Stimulated activated CD4-positive, alpha-beta T cell treated with anti-CD3 and anti-CD28 coated beads, TNF-alpha, amount 100 ng/mL, for 24 hours (primary cell): ENCODE measurements at places on chromosomes 3 and 15.

- no peak for DNase-seq
Observed at GRCh38 chr15:68821190-68821840, 620 bp upstream of the ANP32A start.

DNA sequence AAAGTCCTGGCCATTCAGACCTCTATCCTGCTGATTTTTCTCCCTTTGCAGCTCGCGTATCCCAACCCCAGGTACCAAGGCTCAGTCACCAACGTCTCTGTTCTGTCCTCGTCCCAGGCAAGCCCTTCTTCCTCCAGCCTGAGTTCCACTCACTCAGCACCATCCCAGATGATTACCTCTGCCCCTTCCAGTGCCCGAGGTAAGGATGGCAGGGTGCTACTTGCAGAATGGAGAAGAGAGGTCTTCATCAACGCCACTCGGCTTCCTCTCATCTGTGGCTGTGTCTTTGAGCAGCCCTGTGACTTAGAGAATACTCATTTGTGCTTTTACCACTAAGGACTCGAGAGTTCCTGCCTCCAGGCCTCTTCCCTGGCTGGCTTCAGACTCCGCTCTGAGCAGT is 22.6 kb upstream of the MANF start:
- no peak for DNase-seq

GRCh38 chr3:46087871-46088270 is 60.6 kb upstream of the XCR1 start:
- no peak for DNase-seq

GRCh38 chr15:71874245-71874644 is 63.9 kb downstream of the NR2E3 start:
- no peak for DNase-seq

GRCh38 chr15:71508081-71508682 is 302.2 kb upstream of the NR2E3 start:
- no peak for DNase-seq

- DNase-seq: no peak
Observed at GRCh38 chr3:4997946-4998345, 18.7 kb downstream of the BHLHE40 start.

DNA sequence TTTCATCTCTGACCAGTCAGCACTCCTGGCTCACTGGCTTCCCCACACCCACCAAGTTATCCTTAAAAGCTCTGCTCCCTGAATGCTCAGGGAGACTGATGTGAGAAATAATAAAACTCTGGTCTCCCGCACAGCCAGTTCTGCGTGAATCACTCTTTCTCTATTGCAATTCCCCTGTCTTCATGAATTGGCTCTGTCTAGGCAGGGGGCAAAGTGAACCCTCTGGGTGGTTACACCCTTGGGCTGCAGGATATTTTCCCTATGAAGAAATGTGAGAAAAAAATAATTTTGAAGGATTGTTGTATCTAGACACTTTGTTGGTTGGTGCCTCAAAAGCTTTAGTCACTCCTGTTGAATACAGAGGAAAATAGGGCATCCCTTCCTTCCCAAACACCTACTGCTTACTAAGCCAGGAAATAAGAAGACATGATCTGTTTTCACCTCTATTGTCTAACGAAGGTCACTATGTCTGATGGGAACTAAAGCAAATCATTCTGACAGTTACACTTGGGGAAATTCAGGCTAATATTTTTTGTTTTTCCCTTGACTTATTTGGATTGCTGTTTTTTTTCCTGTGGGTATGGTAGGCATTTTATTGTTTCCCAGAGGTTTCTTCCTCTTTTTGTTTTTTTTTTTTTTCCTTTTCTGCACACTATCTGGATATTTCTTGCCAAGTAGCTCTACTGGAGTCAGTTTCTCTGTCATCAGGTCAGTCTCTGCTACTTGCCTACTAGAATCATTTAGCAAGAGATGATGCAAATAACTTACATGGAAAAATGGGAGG is 15.3 kb upstream of the TNFSF10 start:
- no peak for DNase-seq

- DNase-seq: no peak
Observed at GRCh38 chr3:196968233-196969133, at the start of gene PIGZ. Gene PIGZ, minus strand, starts transcription at chr3:196968833. Its CDS starts 16,802 bp downstream, at chr3:196952031.

DNA sequence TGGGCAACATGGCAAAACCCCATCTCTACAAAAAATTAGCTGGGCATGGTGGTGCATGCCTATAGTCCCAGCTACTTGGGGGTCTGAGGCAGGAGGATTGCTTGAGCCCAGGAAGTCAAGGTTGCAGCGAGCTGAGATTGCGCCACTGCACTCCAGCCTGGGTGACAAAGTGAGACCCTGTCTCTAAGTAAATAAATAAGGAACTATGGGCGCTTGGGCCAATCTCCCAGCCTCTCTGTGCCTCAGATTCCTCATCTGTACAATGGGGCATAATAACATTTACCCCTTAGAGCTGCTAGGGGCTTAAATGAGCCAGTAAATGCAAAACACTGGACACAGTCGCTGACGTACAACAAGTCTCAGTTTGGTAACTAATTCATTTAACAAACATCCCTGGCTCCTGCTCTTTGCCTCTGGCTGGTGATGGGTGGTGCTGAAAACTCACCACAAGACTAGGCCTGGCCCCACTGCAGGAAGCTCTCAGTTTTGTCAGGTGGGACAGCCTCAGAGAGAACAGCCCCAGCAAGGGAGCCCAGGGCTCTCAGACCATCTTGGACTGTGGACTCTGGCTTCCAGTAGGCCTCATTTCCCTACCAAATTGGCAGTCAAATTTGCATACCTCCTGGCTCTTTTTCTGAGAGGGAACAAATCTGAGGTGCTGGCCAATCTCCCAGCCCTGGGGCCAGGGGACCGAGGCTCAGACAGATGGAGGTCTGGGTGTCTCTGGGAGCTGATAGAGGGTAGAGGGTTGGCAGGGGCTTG is 6.4 kb upstream of the TBC1D2B start:
- DNase-seq: no peak

- no peak for DNase-seq
Observed at GRCh38 chr15:71393383-71393782, 278.1 kb downstream of the THSD4 start.

DNA sequence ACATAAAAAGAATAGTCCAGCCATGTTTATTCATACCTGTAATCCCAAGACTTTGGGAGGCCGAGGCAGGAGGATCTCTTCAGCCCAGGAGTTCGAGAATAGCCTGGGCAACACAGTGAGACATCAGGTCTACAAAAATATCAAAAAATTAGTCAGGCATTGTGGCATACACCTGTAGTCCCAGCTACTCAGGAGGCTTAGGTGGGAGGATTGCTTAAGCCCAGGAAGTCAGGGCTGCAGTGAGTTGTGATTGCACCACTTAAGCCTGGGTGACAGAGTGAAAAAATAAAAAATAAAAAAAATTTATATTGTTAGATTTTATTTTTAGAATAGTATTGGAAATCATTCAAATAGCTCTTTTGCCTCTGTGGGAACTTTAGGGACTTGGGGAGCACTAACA is 12.8 kb upstream of the TM4SF1 start:
- no peak for DNase-seq

DNA sequence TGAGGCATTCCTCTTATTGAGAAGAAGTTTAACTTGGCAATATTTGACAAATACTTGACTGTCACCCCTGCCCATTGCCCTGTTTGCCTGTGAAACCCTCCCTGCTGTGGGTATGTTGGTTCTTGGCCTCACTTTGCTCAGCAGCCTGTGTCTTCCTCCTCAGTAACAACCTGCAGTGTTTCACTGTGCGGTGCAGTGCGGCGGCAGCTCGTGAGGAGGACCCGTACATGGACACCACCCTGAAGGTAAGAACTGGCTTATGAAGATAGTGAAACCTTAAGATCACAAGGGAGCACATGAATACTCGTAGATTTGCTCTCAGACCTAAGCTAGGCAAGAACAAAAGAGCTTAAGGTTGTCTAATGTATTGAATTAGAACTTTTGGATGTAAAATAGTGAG is 21.0 kb downstream of the HPS3 start:
- DNase-seq: no peak

DNA sequence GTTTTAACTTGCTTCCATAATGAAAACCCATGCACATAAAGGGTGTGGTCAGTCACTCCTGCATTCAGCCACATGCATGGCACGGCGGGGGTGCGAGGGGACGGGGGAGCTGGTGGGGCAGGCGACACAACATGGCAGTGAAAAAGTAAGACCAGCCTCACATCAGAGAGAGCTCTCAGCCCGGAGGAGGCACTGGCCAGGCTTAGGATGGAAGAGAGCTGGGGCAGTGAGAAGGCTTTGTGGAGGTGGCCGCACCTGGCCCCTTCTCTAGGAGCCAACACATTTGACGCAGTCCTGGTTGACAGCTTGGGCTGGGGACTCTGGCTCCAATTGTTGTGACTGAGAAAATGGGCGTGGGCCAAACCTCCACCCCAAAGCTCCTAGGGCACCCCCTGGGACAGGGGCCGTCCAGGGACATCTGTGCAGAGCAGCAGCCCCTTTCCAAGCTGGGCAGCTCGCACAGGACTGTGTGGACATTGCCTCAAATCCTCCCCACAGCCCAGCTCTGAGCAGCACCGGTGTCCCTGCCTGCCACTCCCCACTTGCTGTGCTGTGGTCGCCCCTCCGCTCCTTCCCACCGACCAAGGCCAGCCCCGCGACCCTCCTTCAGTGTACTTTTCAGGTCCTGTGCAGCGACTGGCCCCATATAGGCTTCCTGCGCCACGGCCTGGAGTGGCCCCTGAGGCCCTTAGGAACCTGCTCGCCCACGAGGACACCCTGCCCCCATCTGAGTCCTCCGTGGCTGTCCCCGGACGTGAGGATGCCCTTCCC is 126.0 kb upstream of the IQSEC1 start:
- DNase-seq: no peak

GRCh38 chr3:100358413-100358812 is 23.9 kb downstream of the NIT2 start:
- no peak for DNase-seq

DNA sequence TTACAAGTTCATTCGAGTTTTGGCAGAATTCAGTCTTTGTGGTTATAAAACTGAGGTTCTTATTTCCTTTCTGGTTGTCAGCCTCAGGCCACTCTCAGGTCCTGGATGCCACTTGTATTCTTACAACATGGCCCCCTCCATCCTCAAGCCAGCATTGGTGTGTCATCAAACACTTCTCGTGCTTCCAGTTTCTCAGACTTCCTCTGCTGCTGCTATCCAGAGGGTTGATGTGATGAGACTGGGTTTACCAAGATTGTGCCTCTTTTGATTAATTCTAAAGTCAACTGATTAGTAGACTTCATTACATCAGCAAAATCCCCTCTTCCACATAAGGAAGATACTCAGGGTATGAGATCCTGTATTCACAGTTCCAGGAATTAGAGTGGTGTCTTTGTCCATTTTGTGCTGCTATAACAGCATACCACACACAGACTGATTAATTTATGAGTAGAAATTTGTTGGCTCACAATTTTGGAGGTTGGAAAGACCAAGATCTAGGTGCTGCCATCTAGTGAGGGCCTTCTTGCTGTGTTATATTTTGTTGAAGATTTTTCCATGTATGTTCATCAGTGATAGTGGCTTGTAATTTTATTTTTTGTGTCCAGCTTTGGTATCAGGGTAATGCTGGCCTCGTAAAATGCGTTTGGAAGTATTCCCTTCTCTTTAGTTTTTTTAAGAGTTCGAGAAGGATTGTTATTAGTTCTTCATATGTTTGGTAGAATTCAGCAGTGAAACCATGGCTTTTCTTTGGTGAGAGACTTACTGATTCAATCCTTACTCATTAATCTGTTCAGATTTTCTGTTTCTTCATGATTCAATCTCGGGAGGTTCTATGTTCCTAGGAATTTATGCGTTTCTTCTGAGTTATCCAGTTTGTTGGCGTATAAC is 11.1 kb downstream of the LRCH3 start:
- no peak for DNase-seq

DNA sequence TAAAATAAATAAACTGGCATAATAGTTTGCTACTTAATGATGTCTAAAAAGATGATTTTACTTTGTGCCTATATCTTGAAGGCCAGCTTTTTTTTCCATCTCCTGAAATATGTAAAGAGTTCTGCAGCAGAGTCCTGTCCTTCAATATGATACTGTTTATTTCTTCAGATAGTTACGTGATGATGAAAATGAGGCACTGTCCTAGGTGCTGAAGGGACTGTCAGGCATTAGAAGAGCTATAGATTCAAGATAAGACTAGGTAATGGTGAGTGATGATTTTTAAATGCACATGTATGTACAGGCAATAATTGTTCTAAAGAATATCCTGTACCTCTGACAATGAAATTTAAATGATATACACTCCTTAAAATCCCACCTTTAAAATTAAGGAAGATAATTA is 326.9 kb upstream of the DNAJC19 start:
- DNase-seq: no peak

DNA sequence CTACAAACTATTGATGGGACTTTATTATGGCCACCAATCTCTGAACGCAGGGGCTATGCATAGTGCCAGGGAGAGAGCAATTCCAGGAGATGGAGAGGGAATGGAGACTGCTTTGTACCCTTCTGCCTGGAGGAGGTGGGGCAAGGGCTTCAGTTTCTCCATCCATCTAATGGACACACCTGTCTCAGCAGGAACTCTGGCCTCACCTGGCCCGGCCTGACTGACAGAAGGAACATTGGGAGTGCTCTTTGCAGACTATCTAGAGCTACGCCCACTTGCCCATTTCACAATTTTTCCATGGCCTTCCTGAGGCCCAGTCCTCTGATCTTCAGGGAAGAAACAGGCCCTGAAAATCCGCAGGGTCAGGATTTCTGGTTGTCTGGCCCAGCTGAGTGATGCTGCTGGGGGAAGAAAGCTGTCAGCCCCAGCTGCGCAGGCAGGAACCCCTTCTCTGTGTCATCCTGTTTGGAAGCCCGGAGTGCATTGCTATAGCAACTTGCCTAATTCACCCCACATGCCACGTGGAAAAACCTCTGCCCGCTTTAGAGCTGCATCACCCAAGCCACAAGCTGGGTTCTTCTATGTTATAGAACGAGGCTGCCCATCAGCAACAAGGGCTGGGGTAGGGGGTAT is 6.4 kb downstream of the ITGA11 start:
- no peak for DNase-seq

GRCh38 chr3:180403156-180403555 is 198.8 kb upstream of the TTC14 start:
- DNase-seq: no peak

DNA sequence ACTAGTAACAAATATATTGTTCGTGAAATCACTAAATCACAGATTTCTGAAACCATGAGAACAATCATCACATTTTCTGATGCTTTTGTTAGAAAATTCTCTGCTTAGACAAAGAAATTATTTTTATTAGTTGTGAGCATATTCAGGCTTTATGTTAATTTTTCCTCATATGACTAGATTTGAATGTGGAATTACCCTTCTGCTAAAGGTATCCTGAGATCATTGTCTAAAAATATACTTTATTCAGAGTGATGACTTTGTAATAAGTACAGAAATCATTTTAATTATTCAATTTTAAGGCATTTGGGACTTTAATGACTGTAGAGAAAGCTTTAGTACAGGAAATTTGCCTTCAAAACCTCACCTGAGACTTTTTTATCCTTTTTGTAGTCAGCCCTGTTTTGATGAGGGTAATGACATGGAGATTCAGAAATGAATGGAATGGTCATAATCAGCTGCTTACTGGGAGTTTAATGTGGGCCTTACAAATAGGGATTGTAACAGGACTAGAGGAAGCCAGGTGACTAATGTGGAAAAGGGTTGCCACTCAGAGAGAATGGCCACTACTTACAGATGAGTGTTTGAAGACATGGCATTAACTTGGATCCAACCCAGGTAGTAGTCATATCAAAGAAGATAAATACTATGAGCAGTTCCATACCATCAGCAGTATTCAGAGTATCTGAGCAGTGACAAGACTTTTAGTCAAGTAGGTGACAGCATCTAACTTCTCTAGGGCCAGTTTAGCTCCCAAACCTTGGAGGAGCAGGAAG is 148.3 kb downstream of the MBNL1 start:
- no peak for DNase-seq
